ENCODE measurements at places on chromosomes 6 and 20.

DNA sequence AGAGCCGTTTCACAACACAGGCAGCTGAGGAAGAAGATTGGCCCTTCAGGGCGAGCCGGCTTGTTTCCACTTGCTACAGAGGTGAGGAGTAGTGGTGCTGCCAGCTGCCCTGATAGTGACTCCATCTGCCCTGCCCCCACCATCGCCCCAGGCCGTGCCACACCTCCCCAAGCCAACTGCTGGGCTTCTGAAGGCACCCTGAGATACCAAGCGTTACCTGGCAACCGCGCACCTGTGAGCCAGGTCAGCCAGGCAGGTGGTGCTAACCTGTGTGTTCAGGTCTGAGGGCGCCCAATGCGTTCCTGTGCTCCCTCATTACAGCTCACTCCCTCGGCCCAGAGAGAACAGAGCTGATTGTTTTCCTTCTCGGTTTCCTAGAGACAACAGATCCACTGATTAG is 299.1 kb upstream of the ID4 start:
- no peak for DNase-seq

DNA sequence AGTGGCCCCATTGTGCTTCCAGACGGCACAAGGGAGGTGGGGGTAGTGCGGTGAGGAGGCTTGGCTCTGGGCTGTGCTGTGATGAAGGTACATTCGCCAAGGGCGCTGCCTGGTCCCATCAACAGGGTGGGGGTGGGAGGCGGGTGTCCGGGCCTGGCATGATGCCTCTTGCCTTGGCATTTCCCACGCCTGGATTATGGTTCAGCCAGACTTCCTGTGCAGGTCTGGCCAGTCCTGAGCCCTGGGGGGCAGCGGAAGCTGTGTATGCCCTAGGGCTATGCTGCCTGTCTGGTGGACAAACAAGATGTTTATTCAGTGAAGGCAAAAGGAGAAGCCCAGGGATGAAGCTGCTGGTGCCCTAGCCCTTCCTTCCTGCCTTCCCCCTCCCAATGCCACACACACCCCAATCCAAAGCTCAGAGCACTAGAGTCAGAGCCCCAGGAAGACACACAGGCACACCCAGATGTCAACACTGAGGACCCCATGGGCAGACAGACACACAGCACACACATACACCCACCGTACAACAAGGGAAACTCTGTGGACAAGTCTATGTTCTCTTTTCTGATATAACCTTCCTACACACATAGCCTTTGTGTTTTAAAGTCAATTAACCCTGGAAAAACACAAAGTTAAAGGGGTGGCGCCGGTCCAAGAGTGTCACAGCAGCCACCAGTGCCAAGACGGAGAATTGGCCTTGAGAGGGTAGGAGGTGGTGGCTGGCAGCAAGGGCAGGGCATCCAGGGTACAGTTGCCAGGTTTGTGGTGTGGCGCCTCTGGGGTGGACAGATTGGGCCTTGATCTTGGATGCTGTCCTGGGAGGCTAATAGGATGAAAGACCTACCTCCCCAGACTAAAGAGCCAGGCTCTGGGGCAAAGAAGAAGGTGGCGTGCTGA is 54.7 kb upstream of the SAYSD1 start:
- no peak for DNase-seq

GRCh38 chr6:125988280-125988679 is 1.9 kb downstream of the TRMT11 start:
- DNase-seq: no peak

- DNase-seq: no peak
Observed at GRCh38 chr6:64221776-64222175, 586.2 kb downstream of the PHF3 start.

- DNase-seq: no peak
Observed at GRCh38 chr20:48807586-48808381, 20.0 kb downstream of the PREX1 start.

- no peak for DNase-seq
Observed at GRCh38 chr20:33518071-33518470, 28.2 kb downstream of the CBFA2T2 start.

DNA sequence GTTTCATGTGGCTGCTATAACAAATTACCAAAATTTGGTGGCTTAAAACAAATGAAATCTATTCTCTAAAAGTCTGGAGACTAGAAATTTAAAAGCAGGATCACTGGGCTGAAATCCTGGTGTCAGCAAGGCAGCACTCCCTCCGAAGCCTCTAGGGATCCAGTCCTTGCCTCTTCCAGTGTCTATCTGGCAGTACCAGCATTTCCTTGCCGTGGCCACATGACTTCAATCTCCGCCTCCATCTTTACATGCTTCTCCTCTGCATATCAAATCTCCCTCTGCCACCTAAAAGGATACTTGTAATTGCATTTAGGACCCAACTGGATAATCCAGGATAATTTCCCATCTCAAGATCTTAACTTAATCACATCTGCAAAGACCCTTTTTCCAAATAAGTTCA is 30.2 kb downstream of the ARHGAP18 start:
- DNase-seq: no peak

- DNase-seq: no peak
Observed at GRCh38 chr6:154829970-154830369, 96.8 kb downstream of the SCAF8 start.

- peak; percentile 43 for DNase-seq
Observed at GRCh38 chr6:17032590-17032987, 69.3 kb upstream of the STMND1 start.

DNA sequence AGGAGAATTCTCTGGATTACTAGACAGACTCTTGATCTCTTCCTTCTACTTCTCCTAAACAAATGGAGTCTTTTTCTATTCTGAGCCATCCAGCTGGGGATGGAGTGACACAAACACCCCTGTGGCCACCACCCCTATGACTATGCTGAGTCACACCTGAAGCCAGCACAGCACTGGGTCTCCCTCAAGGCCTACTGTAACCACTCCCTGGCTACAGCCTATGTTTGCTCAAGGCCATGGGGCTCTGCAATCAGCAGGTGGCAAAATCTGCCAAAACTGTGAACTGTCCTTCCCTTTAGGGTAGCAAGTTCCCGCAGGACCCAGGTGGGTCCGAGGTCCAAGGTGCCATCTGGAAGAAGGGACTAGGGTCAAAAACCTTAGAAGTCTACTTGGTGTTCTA is 132.3 kb downstream of the TINAG start:
- DNase-seq: no peak

DNA sequence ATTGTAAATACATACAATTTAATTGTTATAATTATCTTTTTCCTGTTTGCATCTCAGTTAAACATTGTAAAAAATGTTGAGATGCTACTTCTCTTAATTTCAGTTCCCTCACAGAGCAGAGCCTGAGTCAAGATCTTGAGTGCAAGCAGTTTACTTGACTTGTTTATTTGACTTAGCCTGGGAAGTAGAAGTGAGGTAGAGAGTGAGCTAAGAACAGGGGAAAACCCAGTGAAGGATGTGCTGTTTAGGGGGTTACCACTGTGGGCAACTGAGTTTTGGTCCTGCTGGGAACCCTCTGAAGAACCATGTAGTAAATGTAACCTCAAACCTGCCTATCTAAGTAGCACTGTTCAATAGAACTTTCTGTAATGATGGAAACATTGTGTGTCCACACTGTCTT is 495.2 kb upstream of the FLRT3 start:
- DNase-seq: no peak

GRCh38 chr6:39899554-39900295 is 34.5 kb downstream of the MOCS1 start:
- no peak for DNase-seq

DNA sequence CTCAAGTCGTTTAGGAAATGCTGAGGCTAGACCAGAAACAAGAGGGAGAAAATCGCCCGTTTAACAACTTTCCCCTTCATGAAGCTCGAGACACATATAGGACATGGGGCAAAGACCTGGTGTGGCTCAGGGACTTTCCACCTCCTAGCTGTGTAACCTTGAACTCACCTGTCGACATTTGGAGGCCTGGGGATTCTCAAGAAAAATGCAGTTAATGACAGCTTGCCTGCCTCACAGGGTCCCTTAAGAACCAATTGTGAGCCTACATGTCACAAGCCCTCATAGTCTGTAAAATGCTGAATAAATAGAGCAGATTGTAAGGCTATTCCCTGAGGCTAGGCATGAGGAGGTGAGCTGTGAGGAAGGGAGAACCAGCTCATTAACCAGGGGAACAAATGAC is 35.1 kb downstream of the MGME1 start:
- no peak for DNase-seq

- no peak for DNase-seq
Observed at GRCh38 chr6:123810214-123810613, 6.5 kb downstream of the NKAIN2 start.

DNA sequence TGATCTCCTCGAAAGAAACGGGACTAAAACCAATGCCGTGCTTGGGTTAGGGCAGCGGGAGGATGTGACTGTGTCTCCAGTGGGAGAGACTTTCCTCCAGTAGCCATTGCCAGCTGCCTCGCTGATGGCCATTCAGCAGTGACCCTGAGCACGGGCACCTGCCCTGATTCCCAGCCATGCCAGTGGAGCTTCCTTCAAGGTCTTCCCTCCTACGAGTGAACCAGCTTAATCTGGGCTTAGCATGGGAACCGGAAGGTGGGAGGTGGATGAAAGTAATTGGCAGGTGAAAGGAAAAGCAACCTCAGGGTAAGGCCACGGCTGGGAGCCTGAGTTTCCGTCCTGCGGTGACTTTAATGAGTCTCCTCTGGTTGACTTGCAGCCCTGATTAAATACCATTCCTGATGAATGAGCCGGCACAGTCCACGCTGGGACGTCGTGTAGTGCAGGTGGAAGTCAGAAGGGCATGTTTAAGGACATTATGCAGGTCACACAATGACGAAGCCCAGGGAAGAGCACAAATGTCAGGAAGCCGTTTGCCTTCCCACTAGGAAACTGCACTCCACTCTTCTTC is 813.5 kb downstream of the QKI start:
- no peak for DNase-seq

GRCh38 chr20:51022803-51023616 is at the start of gene KCNG1:
Gene KCNG1, minus strand, starts transcription at chr20:51023107. Its CDS starts 12,769 bp downstream, at chr20:51010338.
- peak; percentile 91 for DNase-seq

Data from hepatic stellate cell (primary cell).